ENCODE measurements at places on chromosomes 1 and 21. TPM values are rescaled to one million over a fixed set of nuclear protein-coding genes. Genes with fewer than 3 reads are reported as not detected.
A peak's percentile ranks its signal among the peaks of the same experiment; 100 is the strongest.

LORICRIN gene
- not detected for polyA plus RNA-seq

RBP7 gene
- polyA plus RNA-seq = not detected

- DNase-seq = no peak
Measured at GRCh38 chr1:53110370-53111072, 31.9 kb downstream of the SLC1A7 start.

- DNase-seq = no peak
Measured at GRCh38 chr1:110165761-110166231, 15.5 kb downstream of the SLC6A17 start.

DNA sequence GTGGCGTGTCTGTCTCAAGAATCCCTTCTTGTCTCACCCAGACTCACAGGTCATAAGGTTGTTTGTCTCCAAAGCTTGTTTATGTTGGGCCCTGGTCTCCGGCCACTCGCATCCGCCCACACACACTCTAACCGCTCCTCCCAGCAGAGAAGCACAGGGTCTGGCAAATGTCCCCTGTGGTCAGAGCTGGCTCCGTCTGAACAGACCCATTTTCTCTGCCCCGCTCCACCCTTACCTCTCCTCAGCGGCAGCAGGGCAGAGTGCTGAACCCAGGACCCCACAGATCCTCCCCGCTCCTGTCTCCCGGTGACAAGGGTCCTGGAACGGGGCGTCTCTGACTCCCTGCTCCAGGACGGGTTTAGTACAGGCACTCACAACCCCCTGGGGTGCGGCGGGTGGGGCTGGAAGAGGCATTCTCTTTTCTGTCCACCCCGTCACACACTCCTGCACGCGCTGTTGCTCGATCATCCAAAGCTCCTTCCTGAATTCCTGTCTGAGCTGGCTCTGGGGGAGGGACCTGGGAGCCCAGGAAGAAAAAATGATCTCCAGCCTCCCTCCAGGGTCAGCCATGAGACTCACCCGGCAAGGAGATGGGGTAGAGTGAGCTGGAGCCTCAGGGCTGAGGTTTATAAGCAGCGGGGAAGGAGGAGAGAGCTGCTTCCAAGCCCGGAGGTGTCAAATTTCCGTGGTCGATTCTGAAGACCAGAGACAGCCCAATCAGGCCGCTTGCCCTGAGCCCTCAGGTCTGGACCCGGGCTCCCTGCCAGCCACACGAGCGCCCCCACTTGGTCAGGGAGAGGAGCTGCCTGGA lies at the start of gene S100A13:
S100A13 (minus strand) TSS at position 602 of the 811 bp plus-strand sequence. CDS start 1,033 bp downstream, outside the sequence.
- DNase-seq = no peak

DNA sequence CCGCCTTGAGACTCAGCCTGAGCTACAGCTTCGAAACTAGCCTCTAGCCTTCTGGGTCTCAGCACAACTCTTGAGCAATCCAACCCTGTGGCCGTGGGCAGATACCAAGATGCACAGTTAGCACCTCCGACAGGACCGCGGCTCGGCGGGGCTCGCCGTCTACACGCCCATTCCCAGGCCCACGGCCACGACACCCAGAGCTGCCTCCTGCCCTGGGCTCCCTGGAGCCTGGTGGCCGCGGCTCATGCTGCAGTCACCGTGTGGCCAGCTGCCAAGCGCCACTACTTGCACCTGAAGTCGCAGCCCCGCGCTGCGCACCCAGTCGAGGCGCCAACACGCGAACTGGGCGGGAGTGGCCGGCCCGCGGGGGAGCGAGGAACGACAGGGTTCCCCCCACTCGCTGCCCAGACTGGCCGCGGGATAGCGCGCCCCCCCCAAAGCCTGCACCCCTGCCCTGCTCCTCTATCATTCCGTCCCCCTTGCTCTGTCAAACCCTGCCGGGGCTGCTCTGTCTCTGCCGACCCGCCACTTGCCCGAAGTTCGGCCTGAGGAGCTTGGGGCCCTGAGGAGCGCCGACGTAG lies 729 bp upstream of the CDCA8 start:
- no peak for DNase-seq

ERICH3 gene
- not detected for polyA plus RNA-seq

GRCh38 chr1:46723901-46724300 lies 5.0 kb upstream of the EFCAB14 start:
- DNase-seq = no peak

- peak; percentile 66 for DNase-seq
Measured at GRCh38 chr1:9874959-9875635, 35.0 kb downstream of the CTNNBIP1 start.

NSUN4 gene
- polyA plus RNA-seq = 7.7 TPM

- DNase-seq = no peak
Measured at GRCh38 chr1:235339746-235340145, 11.4 kb downstream of the GGPS1 start.

DNA sequence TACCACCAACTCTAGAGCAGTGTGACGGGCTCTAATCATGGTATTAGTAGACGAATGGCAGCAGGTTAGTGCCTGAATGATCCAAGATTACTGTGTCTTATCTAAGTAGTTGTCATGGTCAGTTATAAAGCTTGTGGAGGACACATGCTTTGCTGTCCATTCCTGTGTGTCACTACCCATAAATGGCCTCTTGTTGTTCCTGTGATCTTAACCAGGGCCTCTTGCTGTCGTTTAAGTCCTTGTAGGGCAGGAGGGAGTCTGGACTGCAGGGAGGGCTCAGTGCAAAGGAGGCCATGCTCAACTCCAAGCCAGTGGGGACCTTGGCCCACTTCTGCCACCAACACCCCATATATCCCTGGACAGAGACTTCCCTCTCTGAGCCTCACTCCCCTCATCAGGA lies 130.5 kb downstream of the EPHB2 start:
- no peak for DNase-seq

Measured in CD4-positive, alpha-beta memory T cell (primary cell).